ENCODE measurements at places on chromosomes 5 and 9.

DNA sequence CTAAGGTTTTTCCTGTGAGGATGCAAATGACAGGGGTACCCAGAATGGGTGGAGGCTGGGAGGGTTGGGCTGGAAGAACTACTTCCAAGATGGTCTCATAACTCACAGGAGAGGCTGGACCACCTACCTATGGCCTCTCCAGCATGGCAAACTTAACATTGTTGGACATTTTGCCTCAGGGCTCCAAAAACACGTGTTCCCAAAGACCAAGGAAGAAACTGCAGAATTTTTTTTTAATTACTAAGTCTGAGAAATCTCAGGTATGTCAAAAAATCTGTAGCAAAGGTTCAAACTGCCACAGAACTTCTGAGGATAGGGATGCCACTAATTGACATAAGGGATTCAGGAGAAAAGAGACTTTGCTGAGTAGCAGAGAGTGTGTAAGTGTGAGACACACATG, 270.8 kb downstream of the NNT start:
- no peak for DNase-seq

DNA sequence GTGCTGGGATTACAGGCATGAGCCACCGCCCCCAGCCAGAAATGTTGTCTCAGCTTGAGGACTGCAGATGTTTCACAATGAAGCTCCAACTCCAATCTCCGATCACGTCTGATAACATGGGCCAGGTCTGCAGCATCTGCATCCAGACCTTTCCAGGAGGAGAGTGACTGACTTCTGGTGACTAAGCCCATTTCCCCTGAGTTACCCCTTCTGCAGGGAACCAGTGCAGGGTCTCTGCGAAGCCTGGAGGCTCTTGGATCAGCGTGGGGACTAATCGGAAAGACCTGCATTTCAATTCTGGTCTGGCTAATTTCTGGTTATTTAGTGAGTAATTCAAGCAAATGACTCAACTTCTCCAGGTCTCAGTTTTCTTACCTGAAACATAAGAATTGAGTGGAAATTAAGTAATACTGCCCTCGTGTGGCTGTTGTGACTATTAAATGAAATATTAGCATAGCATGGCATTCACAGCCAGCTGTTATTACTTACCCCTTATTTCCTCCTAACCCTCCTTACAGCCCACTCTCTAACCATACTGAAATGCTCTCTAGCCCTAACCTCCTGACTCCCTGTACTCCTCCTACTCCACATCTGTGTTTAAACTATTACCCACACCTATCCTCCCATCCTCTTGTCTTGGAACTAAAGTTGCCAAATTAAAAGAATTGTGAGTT, 2.2 kb upstream of the GNPDA1 start:
- no peak for DNase-seq

- no peak for DNase-seq
These were observed 526.1 kb downstream of the TLR4 start for GRCh38 chr9:118230329-118230728.

GRCh38 chr9:33148367-33149014, 18.6 kb downstream of the B4GALT1 start:
- no peak for DNase-seq

- DNase-seq = no peak
These were observed 13.5 kb downstream of the C5orf46 start for GRCh38 chr5:147892696-147893296.

GRCh38 chr9:122342323-122343050, 28.3 kb upstream of the PTGS1 start:
- no peak for DNase-seq

GRCh38 chr5:96729156-96729555, 67.0 kb downstream of the CAST start:
- no peak for DNase-seq

GRCh38 chr9:108180541-108180940, 675.2 kb downstream of the ACTL7B start:
- no peak for DNase-seq

GRCh38 chr9:115643948-115644727, 509.5 kb upstream of the PAPPA start:
- DNase-seq = no peak

DNA sequence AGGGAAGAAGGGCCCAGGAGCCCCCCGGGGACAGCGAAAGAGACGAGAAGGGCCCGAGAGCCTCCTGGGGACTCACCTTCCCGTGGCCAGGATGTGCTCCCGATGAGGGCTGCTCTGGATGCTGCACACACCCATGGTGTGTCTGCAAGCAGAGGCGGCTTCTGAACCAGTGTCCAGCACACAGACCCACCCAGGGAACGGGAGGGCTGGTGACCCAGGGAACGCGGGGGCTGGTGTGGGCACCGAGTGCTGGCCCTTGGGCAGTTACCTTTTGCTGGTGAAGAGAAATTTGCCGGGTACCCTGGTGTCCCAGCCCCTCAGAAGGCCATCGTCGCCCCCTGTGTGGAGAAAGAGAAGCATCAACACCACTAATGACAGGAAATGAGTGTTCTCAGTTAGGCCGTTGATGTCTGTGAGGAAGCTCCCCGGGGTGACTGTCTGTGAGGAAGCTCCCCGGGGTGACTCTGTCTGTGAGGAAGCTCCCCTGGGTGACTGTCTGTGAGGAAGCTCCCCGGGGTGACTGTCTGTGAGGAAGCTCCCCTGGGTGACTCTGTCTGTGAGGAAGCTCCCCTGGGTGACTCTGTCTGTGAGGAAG, 13.2 kb downstream of the MRPL41 start:
- DNase-seq = no peak

GRCh38 chr9:2298217-2298616, 283.1 kb downstream of the SMARCA2 start:
- DNase-seq = no peak

GRCh38 chr9:134847752-134848432, 32.7 kb upstream of the FCN2 start:
- no peak for DNase-seq

DNA sequence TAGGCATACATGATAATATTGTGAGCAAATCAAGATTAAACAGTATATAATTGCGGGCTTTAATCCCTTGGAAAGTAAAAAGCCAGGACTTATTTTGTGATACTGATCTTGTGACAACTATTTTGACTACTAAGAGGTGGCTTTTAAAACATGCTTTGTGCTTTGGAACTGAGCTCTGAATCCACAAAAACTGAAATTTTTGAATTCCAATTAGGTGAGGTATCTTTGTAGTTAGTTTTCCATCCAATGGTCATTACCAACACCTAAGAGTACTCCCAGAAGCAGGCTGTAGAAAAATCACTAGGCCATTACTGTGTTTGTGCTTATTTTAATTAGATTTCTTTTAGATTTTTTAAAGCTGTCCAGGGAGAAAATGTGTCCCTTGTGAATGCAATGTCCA, 559.5 kb upstream of the WWC1 start:
- no peak for DNase-seq

DNA sequence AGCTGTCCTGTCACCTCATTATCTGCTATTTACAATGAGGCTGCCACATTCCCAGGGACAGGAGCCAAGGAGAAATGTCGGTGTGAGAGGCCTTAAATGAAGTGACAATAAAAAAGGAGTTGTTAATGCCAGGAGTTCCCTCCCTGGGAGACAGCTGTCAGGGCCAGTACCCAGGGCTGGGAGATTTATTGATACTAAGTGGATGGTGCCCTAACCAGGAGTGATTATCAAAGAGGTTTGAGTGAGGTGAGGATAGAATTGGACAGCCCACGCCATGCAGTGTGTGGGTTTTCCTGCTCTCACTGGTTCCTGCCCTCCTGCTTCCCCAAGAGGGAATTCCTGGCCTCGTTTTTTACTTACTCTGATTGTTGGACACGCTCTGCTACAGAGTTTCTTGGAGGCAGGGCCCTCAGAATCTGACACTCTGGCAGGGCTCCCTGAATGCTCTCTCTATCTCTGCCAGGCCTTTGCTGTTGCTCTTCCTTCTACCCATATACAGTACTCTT, 150.8 kb downstream of the GRIA1 start:
- DNase-seq = no peak

DNA sequence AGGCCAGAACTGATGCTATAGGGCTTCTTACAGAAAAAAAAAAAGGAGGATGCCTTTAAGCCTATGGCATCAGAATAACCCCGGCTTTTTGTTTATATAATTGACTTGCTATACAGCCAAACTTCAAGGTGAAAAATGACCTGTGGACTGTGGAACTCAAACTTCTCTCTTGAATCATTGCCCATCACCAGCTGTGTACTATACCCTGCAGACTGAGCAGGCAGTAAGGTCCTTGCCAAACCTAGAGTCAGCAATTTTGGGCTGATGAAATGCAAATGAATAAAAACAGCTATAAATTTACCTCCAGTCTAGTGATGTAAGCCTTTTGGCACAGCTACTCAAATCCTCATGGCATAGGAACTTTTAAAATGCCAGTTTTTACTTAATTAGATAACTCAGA, 44.5 kb upstream of the PPP3R2 start:
- DNase-seq = no peak

DNA sequence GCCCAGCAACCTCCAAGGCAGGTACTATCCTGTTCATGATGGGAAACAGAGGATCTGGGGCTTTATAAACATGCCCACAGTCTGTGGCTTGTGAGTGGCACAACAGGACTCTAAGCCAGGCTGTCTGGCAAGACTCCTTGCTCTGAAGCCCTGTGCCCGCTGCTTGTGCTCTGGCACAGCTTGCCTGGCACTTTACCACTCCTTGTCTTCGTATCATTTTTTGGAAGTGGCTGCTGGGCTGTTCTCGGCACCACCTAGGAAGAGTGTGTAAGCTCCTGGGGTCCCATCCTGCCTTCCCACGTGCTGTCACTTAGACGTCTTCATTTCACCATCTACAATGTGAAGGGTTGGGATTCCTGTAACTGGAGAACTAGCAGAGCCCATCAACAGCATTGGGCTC, 59.3 kb upstream of the GLRX start:
- DNase-seq = no peak

- no peak for DNase-seq
These were observed 1.1 kb downstream of the FAXDC2 start for GRCh38 chr5:154849264-154849785.

Data from NCI-H2081 treated with DMSO at 0.1 percent for 48 hours (cell line).